ENCODE measurements at places on chromosomes 2 and 18.

GRCh38 chr2:127674241-127675209 is 805 bp downstream of the LIMS2 start:
- no peak for DNase-seq

DNA sequence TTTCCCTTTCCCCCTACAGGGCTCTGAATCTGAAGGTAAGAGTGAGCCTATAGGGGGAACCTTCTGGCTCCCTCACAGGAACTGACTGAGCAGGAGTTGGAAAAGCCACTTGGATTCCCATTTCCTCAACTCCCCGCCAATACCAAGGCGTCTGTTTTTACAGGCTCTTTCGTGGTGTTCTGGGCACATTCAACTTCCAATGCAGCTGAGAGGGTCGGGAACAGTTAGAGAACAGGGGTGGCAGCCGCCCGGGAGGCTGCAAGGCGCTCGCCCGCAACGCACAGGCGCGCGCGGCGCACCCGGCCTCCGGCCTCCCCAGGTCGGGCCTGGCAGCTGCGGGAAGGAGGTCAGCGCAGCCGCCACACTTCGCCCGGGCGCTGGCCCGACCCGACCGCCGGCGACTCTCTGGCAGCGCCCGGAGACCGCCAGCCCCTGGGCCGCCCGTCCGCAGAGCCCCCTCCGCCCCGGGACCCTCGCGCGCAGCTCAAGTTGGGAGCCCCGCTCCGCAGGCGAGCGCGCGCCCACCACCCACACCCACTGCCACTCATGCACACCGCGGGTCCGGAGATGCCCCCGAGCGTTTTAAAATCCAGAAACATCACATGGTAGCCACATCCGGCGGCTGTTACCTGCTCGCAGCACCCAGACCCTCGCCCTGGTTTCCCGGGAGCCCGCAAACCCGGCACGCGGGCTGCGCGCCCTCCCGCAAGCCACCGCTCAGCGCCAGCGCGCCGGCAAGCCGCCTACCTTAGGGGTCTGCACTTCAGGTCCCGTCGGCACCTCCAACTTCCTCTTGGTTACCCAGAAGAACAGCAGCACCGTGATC is 816 bp downstream of the GALNT14 start:
- no peak for DNase-seq

DNA sequence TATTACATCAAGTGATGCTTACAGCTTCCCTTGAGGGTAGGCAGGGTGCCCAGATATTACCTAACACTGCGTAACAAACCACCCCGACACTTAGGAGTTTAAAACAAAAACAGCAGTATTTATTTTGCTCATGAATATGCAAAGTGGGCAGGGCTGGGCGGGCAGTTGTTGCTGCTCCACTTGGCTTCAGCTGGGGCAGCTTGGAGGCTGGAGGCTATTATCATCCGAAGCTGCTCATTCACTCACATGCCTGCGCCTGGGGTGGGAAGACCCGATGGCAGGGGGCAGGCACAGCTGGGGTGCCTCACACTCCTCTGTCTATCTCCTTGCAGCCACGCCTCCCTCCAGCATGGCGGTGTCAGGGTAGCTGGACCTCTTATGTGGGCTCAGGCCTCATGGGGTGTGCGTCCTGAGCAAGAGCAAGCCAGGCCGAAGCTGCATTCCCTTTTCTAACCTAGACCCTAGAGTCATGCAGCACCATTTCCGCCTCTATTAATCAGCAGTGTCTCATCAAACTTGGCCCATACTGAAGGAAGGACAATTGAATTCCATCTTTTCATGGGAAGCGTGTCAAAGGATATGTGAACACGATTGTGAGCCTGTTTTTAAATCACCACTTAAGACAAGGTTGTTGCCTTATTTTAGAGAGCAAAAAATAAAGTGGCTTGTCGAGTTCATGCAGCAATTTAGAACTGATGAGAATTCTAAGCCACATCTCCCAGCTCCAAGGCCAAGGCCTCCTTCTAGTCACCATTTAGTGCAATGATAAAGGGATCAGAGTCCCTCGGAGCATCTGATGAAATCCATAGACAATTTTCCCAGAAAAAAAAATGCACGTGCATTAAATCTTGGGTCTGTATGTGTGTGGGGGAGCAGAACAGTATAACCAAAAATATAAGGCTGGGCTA is 54.9 kb downstream of the SDC1 start:
- no peak for DNase-seq

- DNase-seq, result no peak
Measured at GRCh38 chr18:78896111-78896905, 83.3 kb upstream of the SALL3 start.

GRCh38 chr2:23449413-23449812 is 64.4 kb downstream of the KLHL29 start:
- no peak for DNase-seq

DNA sequence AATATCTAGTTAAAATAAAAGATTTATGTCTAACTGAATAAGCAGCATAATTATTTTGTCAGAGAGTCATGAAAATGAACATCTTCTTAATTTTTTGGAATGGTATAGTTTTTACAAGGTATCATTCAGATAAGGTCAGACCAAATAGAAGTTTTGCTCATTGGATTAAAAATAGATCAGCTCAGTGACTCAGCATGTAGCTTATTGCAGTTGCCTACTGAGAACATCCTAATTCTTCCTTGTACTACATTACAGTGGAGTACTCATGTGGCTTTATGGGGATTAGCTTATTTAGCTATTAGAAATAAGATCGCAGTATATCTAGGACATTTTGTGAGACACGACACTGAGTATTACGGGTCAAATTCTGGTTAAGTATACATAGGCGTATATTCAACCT is 38.2 kb upstream of the PPM1B start:
- DNase-seq, result no peak

DNA sequence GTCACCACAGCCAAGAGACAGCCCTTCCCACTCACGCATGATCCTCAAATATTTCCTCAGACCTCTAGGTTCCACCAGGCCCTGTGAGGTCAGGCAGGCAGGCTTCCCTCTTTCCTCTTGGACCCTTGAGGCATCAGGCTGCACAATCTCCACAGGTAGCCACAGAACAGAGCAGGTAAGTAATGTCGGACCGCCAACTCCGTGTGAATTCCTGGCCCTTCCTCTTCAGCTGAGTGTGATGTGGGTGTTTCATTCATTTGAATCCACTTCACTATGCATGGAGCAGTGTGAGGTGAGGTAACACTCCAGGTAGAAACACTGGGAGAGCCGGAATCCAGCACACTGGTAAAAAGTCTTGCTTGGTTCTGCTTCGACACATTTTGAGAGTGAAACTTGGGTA is 44.0 kb downstream of the MRPL35 start:
- DNase-seq, result no peak

DNA sequence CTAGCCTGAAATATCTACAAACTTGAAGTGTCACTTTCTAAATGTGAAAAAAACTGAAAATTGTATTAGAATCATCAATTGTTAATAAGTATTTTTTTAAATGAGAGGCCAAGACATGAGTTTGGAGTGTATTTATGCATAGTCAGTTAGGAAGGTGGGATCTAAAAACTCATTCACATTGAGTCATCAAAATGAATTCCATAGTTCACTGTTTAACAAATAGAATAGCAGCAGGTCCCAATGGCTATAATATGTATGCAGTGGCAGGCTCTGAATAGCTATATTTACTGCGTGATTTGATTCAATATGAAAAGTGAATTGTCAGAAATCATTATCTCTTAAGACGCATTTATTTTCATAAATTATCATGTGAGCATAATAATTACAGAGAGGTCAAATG is 256.1 kb downstream of the ZNF385B start:
- DNase-seq, result no peak

DNA sequence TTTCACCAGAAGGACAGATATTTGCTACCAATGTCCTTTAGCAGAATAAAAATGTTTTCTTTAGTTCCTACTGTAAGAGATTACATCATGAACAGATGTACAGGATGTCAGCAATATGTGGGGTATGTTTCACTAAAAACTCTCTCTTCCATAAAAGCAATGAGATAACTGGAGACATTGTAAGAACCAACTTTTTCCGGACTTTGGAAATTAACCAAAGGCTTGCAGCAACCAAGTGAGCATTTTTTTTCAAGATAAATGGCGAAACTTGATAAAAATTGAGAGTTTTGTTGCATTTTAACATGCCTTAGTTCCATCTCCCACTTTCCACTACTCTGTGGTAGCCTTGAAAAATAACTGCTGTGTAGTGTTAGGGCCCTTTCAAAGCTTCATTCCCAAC is 429.8 kb upstream of the CDH2 start:
- no peak for DNase-seq

- DNase-seq, result no peak
Measured at GRCh38 chr2:7725171-7725849, 808.1 kb downstream of the RNF144A start.

- no peak for DNase-seq
Measured at GRCh38 chr2:221444106-221444505, 128.0 kb downstream of the EPHA4 start.

DNA sequence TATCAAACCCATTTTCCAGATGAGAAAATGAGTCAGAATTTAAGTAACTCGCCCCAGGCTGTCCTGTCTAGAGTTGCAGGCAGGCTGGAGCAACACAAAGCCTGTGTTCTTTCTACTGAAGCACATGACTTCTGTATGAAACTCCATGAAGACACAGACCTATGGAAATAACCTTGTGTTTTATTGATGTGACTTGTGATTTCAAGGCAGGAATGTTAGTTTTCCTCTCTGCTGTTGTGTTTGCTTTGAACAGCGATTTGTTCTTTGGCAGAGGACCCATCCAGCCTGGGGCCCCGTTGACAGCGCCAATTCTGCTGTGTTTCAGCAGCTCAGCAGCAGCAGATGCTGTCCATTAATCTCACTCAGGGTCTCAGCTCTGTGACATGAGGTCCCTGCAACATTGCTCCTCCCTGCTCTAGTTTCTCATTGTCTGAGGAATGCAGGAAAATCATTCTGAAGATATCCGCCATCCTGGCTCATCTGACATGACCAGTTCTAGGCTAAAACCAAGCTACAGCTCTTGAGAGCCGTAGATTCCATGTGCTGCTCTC is 344.3 kb upstream of the RAB12 start:
- DNase-seq, result no peak

DNA sequence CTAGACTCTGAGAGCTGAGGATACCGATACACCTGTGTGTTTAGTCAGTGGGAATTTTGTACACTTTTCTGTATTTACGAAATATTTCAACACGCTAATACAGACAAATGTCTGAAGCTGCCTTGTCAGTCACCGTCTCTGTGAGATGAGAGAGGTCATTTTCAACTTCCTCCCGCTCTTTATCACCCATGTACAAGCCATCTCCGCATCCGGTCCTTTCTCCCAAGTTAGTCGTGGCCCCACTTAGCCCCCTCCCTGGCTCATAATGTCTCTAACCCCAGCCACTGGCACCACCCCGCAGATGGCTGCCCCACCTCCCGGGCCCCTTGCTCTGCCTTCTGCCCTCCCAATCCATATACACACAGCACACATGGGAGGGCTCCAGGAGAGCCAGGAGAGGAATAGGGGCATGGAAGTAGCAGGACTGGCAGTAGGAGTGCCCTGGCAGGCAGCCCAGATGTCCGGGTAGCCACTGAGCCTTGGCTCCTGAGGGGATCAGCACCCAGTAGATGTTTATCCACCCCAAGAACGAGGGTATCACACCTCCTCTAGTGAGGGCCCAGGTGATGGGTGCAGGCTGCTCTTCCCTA is 2.0 kb upstream of the RUFY4 start:
- DNase-seq, result no peak

DNA sequence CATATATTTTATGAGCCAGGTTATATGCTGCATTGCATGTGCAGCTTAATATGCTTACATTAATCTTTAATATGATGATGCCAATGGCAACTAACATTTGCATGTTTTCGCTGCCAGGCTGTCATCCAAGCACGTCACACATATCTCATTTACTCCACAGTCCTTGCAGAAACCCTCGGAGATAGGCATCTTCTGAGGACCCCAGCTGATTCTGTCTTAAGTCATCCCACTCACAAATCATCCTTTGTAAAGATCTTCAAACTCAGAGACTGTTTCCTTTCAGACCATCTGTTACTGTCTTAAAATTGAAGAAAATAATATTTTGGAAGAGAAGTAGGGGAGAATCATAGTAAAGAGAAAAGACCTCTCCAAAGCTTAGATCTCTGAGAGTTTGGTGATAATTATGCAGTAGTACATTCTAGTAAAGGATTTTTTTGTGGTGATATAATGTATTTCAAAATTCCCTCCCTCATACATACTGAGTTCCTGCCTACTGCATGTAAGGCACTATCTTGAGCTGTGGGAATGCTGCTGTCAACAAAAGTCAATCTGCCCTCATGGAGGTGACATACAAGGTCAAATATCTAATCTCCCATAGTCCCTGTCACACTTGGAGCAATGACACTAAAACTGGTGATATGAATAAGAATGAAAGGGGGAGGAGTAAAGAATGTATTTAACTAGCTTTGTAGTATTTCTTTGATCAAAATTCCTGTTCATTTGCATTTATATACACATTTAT is 11.0 kb downstream of the ITGA4 start:
- no peak for DNase-seq

DNA sequence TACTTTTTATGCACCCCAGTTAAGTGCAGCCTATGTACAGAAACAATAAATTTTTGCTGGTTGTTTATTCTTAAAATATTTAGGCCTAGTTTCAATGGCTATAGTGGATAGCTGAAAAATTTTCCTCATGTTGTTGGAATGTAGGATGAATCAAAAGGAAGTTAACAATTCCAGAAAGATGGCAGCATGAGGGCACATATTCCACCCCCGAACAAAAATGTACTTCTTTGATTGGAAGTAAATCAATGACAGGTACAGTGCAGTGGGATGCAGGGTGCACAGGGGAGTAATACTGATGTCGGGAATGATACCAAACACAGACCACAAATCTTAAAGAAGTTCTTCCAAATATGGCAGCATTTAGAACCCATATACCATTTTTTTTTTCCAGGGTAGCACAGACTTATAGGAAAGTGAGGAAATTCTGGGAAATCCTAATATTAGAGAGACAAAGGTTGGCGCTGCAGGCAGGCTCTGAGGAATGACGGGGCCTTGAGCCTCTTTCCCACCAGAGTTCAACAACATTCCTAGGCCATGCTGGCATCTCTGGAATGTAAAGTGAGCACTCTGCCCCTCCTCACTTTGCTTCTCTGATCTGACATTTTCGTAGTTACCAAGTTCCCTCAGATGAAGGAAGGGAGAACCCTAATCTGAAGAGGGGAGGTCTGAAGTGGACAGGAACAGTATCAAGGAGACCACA is 36.6 kb upstream of the IKZF2 start:
- peak; percentile 95 for DNase-seq
